HCT116 (cell line): ENCODE measurements at places on chromosomes 6 and 20. TPM values are rescaled to one million over a fixed set of nuclear protein-coding genes. Genes with fewer than 3 reads are reported as not detected.
A peak's percentile ranks its signal among the peaks of the same experiment; 100 is the strongest.

- H3K4me3 ChIP-seq = peak overlapping the region; percentile 43
- peaks cover 20% of the 10 kb centered on the region for H3K4me1 ChIP-seq
- peak; percentile 86 for DNase-seq
- peak overlapping the region; percentile 13; the same call in 1 of the 2 replicates for H3K27ac ChIP-seq
- H3K27me3 ChIP-seq = no peaks in the 10 kb centered on the region
Measured at GRCh38 chr6:27091661-27092315, 155.7 kb upstream of the PRSS16 start.

DNA sequence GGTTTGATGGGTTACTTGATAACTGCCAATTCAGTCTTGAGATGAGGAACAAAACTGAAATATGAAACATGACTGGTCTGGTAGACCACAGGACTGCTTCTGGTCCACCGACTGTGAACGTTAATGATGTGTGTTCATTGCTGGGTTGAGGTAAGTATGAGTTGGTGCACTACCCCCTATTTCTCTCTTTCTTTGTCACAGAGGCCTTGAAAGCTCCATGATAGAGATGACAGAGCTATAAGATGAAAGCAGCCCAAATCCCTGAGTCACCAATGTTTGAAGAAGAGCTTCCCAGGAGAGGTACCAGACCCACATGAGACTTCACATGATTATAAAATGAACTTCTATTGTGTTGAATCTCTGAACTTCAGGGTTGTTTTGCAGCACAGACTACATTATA is 555.5 kb downstream of the PTPRT start:
- no peak overlapping the region for H3K4me3 ChIP-seq
- no peaks in the 10 kb centered on the region for H3K36me3 ChIP-seq
- H3K27me3 ChIP-seq = no peaks in the 10 kb centered on the region
- H3K27ac ChIP-seq = no peak overlapping the region

DNA sequence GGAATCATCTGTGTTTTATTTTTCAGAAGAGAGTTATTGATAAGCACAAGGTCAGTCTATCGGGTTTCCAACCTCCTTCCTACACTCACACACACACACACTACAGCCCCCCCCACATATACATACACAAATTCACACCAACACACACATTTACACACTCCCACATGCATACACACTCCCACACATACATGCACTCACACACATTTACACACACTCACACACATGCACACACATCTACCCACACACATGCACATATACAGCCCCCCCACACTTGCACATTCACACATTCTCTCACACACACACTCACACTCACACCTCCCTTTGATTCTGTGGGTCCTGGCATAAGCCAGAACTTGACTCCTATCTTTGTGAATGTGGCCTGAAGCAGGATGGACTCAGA is 34.5 kb upstream of the PAX1 start:
- H3K4me1 ChIP-seq = no peaks in the 10 kb centered on the region
- H3K36me3 ChIP-seq = no peaks in the 10 kb centered on the region
- no peak overlapping the region for H3K4me3 ChIP-seq
- no peaks in the 10 kb centered on the region for H3K27me3 ChIP-seq

- H3K27me3 ChIP-seq = no peaks in the 10 kb centered on the region
- H3K4me3 ChIP-seq = peak overlapping the region; percentile 57
- H3K27ac ChIP-seq = peak overlapping the region; percentile 64
- DNase-seq = no peak
- peaks cover 19% of the 10 kb centered on the region for H3K4me1 ChIP-seq
Measured at GRCh38 chr20:43508106-43508505, 609 bp downstream of the L3MBTL1 start.

- H3K27me3 ChIP-seq = no peaks in the 10 kb centered on the region
- no peaks in the 10 kb centered on the region for H3K36me3 ChIP-seq
- peaks cover 13% of the 10 kb centered on the region for H3K4me1 ChIP-seq
- H3K4me3 ChIP-seq = no peak overlapping the region
- H3K27ac ChIP-seq = no peak overlapping the region
Measured at GRCh38 chr6:37695857-37696219, 1.8 kb downstream of the MDGA1 start.

- H3K36me3 ChIP-seq = peaks cover 64% of the 10 kb centered on the region
- no peaks in the 10 kb centered on the region for H3K27me3 ChIP-seq
- no peak overlapping the region for H3K4me3 ChIP-seq
Measured at GRCh38 chr20:54155736-54156317, 18.0 kb downstream of the CYP24A1 start.

The MOXD1 gene
- total RNA-seq = 1.0 TPM

The POU3F2 gene
- total RNA-seq = not detected
